LHCN-M2 (cell line): ENCODE measurements at places on chromosomes 4 and X.

- DNase-seq: peak; percentile 69
These were observed 82.6 kb downstream of the LUZP4 start for GRCh38 chrX:115372152-115372551.

DNA sequence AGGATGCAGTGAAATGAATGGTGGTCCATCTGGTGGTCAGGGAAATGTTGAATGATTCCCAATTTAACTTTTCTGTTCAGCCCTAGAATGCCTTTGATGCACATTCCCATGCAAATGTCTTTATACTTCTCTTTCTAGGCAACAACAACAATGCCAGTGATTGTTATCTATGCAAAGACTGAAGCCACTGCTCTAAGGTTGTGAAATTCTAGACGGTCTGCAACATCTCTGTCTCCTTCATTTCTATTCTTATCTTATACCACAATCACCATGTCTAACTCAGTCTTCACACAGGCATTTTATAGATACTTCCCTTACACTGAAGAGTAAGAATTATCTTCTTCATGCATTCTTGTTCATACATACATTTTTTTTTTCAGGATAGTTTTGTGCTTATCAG is 84.5 kb downstream of the HPGD start:
- no peak for DNase-seq

- DNase-seq: peak; percentile 46
These were observed 37.6 kb downstream of the PGRMC2 start for GRCh38 chr4:128249787-128250668.

GRCh38 chr4:62448911-62449310 is 1248.8 kb downstream of the ADGRL3 start:
- DNase-seq: no peak

DNA sequence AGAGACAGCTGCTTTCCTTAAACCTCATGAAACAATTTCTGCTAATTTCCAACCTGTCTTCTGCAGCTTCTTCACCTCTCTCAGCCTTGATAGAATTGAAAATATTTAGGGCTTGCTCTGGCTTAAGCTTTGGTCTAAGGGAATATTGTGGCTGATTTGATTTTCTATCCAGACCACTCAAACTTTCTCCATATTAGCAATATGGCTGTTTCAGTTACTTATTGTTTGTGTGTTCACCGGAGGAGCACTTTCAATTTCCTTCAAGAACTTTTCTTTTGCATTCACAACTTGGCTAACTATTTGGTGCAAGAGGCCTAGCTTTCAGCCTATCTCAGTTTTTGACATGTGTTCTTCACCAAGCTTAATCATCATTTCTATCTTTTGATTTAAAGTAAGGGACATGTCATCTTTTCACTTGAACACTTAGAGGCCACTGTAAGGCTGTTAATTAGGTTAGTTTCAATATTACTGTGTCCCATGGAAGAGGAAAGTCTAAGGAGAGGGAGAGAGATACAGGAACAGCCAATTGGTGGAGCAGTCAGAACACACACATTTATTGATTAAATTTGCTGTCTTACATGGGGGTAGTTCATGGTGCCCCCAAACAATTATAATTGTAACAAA is 213.2 kb downstream of the RASL11B start:
- no peak for DNase-seq

DNA sequence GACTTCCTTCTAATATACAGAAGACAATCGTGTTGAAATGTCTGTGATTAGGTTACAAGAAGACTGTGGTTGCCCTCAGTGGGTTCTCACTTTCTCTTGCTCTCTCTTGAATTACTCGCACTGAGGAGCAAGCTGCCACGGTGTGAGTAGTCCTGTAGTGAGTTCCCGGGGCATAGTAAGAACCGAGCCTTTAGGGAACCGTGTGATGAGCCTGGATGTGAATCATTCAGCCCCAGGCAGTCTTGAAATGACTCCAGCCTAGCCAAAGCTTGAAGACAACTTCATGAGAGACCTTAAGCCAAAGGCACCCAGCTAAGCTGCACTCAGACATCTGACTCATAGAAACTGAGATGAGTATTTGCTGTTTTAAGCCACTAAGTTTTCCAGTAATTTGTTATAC is 292.7 kb downstream of the SPOCK3 start:
- no peak for DNase-seq

DNA sequence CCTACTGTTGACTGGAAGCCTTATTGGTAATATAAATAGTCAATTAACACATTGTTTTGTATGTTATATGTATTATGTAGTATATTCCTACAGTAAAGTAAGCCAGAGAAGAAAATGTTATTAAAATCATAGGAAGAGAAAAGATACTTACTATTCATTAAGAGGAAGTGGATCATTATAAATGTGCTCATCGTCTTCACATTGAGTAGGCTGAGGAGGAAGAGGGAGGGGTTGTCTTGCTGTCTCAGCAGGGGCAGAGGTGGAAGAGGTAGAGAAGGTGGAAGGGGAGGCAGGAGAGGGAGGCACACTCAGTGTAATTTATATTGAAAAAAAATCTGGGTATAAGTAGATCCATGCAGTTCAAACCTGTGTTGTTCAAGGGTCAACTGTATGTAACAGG is 10.6 kb downstream of the CDKL5 start:
- DNase-seq: no peak

GRCh38 chr4:141702472-141703182 is 66.2 kb downstream of the IL15 start:
- DNase-seq: peak; percentile 88
